ENCODE measurements at places on chromosomes 6 and 20.

GRCh38 chr6:155212106-155212505, 51.7 kb upstream of the CLDN20 start:
- no peak for DNase-seq

GRCh38 chr6:136208783-136209182, 41.3 kb downstream of the MTFR2 start:
- no peak for DNase-seq

DNA sequence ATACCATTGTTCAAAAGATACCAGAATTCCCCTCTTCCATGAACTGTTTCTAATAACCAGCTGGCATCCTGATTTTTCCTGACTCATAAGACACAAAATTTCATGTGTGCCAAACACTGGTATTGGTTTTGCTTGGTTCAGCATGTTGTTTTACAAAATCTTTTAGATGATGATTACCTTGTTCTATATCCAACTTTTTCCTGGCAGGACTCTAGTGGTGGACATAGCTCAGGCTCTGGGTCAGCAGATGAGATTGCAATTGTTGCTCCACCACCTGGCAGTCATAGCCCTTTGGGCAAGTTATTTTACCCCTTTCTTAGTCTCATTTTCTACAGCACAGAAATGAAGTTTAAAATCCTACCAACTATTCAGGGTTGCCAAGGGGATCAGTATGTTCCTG, 6.2 kb downstream of the TRIM38 start:
- no peak for DNase-seq

DNA sequence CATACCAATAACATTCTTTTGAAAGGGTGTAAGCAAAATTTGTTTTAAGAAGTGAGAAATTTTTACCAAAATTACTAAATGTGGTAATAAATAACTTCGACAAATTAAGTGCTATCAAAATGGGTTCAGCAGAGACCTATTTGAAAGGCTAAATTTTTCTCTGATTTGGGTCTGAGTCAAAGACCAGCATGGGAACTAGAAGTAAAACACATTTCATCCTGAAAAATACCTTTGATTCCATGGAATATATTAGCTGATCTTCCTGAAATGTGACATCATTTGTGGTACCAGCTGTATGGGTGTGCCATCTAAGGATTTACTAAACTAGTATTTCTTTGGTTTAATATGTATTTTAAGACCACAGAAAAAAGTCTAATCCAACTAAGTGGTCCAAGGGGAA, 63.6 kb downstream of the BLOC1S5 start:
- no peak for DNase-seq

DNA sequence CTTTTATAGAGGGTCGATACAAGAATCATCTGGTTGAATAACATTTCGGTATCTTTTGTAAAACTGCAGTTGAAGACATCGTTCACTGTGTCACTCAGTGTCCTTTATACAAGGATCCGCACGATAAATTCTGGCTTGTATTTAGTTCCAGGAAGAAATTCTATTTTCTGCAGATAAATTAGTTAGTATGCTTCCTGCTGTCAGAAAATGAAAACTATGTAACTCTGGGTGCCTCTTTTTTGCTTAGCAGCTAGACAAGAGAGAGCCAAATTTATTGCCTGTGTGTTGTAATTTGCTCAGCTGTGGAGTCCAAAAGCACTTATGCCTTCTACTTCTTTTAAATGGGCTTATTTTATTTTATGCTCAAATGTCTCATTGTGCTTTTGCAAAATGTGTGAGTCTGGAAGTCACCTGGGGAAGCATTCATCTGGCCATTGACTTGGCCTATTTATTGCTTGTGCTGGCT, 56.5 kb upstream of the KCNK16 start:
- no peak for DNase-seq

DNA sequence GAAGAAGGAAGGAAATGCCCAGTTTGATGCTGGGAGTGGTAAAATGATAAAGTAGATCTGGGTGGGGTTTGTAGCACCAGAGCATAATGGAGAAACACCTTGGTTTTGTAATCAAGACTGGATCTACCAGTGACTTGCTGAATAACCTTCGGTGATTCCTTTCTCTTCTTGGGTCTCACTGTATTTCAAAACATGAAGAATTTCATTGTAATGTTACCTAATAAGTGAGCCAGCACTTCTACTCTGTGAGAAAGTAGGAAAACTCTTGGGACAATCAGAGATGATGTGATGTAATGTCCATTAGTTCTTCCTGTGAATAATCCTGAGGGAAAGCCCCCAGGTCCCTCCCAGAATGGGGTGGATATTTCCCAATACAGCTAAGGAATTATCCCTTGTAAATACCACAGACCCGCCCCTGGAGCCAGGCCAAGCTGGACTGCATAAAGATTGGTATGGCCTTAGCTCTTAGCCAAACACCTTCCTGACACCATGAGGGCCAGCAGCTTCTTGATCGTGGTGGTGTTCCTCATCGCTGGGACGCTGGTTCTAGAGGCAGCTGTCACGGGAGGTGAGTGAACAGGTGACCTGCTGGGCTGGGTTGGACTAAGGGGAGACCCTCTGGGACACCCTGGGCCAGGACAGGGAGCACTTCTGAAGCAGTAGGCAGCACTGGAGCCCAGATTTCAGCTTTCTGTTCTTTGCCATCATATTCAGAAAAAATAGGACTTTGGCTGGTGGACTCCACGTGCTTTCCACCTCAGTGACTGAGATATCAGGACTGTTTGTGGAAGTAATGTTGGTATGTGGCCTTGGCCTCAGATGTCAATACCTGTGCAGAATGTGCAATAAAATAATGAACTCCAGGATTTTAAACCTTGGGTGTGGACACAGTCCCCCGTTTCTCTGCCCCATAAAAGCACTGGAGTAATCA, at the start of gene PI3:
PI3 (plus strand) TSS at position 469 of the 931 bp plus-strand sequence; CDS start at position 490, 21 bp downstream.
- no peak for DNase-seq

DNA sequence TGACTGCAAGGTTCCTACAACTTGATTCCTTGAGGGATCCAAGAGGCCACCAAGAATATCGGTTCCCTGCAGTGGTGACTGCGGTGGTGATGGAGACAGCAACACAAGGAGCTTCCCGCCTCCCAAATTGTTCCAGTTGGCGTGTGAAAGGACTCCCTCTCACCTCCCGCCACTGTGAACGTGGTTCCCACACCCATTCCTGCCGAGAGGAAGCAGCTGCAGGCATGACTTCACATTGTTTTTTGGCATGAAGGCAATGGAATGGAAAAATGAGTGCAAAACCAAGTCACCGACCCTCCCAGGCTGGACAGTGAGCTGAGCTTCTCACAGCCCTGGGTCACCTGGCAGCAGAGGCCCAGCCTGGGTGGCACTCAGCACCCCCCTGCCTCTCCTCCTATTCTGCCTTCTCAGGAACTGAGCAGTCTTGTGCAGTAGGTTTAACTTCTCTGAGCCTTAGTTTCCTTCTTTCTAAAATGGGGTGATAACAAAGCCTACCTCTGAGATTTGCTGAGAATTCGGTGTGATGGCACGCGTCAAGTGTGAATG, 75.0 kb downstream of the CNKSR3 start:
- no peak for DNase-seq

DNA sequence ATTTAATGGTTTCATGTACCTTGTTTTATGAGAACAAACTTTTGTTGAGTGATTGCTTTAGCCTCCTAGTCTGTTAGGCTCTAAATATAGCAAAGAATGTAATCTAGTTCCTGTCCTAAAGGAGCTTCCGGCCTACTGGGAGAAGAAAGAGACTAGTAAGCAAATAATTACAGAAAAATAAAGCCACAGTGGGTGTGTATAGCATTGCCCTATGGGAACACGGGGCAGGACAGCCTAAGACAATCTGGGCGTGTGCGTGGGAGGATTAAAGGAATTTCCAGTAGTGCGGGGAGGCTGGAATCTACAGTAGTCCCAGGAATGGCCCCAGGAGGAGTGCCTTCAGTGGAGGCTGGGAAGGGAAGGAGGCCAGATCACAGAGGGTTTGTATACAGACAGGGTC, 98.1 kb upstream of the AKAP12 start:
- DNase-seq: no peak
